ENCODE measurements at places on chromosomes 3 and 15. TPM values are rescaled to one million over a fixed set of nuclear protein-coding genes. Genes with fewer than 3 reads are reported as not detected.

RHCG gene
- 1.4 TPM for total RNA-seq

SIDT1 gene
- 5.9 TPM for total RNA-seq

FANCD2OS gene
- total RNA-seq, result 14.3 TPM

TMCO5A gene
- total RNA-seq, result 129 TPM

SUCNR1 gene
- total RNA-seq, result 0.06 TPM

RYK gene
- 112 TPM for total RNA-seq

CHRNA5 gene
- 3.5 TPM for total RNA-seq

RAD51 gene
- total RNA-seq, result 16.9 TPM

CX3CR1 gene
- 2.0 TPM for total RNA-seq

PEX5L gene
- 6.6 TPM for total RNA-seq

LIPH gene
- total RNA-seq, result 15.0 TPM

CACNA2D2 gene
- 16.1 TPM for total RNA-seq
